ENCODE measurements at places on chromosomes 6 and 20.

DNA sequence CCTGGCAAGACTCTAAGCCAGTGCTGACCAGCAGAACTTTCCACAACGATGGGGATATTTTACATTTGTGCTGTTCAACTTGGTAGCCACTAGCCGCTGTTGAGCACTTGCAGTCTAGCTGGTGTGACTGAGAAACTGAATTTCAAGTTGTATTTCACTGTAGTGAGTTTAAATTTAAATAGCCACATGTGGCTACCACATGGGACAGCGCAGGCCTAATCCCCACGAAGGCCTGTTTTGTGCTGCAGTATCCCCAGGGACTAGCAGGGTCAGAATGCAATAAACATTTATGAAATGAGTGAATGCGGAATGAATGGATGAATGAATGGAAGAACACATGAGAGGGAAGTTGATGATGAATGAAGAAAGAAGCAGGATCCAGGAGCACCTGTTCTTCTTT, 115.8 kb downstream of the TRERF1 start:
- no peak for DNase-seq

GRCh38 chr6:53734473-53735299, 60.1 kb upstream of the LRRC1 start:
- peak; percentile 95 for DNase-seq

GRCh38 chr6:77482981-77483380, 19.7 kb upstream of the HTR1B start:
- no peak for DNase-seq

- DNase-seq, result no peak
Observed at GRCh38 chr6:151430886-151431285, 21.0 kb downstream of the RMND1 start.

- peak; percentile 1 for DNase-seq
Observed at GRCh38 chr6:116313101-116313776, 33.5 kb upstream of the TSPYL1 start.
